Osteocyte (in vitro differentiated cells): ENCODE measurements at places on chromosomes 13 and 19. TPM values are rescaled to one million over a fixed set of nuclear protein-coding genes. Genes with fewer than 3 reads are reported as not detected.

DNA sequence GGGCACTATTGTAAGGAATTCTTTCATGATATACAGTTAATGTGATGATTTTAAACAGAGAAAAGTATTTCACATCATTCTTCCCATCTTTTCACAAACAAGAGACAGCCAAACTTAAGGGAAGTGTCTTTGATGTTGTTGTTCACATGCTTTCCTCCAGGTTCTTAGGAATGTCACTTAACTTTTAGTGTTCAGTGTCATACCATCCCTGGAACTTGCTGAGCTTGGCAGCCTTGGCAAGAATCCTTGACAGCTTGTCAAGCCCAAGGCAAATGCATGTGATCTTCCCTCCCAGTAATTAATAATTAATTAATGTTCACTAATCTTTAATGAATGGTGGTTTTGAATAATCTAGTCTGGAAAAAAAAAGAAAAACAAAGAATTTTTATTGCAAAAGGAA lies 727.9 kb upstream of the PRR20A start:
- no peak for DNase-seq

GRCh38 chr13:101140087-101140770 lies 276.1 kb downstream of the NALCN start:
- DNase-seq = no peak

The COX7A1 gene
- total RNA-seq = not detected in 2 replicates

The ZNF418 gene
- total RNA-seq = 12.0 and 12.3 TPM in 2 replicates

DNA sequence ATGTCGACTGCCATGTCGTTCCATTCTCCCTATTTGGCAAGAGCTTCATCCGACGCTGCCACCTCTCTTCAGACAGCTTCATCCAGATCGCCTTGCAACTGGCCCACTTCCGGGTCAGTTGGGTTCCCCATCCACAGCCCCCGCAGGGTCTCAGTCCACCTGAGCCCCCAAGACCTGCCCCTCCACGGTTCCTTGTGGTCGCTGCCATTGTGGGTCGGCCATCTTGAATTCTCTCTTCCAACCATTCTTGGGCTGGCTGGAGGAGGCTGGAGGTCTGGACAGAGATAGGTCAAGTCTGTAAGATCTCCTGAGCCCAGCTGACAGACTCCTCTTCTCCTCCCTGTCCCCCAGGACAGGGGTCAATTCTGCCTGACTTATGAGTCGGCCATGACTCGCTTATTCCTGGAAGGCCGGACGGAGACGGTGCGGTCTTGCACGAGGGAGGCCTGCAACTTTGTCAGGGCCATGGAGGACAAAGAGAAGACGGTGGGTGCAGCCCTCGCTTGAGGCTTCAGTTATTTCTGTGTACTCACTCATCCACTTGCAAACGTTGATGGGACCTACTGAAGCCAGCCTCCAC lies 19.5 kb downstream of the CPT1C start:
- DNase-seq = no peak

DNA sequence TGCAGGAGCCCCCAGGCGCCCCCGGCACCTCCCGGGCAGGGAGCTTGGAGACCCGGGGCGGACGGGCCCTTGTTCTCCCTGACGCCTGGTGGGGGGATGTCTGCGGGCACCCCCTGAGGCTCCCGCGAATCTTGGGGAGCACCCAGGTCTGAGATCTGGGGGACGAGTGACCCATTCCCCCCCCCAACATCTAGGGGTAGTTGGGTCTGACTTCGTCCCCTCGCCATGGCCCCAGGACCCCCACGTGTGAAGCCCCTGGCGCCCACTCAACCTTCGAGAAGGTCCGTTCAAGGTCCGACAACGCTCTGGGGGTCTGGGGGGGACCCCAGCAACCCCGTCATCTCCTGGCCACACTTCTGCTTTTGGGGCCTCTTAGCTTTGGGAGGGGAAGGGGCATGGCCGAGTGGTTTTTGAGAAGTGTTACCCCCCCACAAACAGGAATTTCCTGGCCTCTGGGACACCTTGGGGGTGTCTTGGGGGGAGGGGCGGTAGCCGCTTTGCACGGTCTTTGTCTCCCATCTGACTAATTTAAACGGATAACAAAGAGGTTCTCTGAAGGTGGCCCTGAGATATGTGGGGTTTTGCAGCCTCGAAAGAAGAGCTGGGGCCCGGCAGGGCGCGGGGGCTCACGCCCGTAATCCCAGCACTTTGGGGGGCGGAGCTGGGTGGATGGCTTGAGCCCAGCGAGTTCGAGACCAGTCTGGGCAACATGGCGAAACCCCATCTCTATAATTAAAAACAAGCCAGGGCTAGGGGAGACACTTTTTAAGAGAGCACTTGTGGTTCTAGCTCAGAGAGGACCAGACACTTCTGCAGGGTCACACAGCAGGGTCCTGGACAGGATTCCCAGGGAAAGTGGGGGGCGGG lies 608 bp downstream of the CNN2 start:
- no peak for DNase-seq

The MYO16 gene
- total RNA-seq = 0.13 and 0.16 TPM in 2 replicates

- no peak for DNase-seq
These were observed 21.7 kb upstream of the SLC25A30 start for GRCh38 chr13:45439781-45440462.

The FGF9 gene
- not detected in 2 replicates for total RNA-seq

GRCh38 chr13:50912851-50913250 lies 3.3 kb downstream of the RNASEH2B start:
- no peak for DNase-seq

The DMPK gene
- total RNA-seq = 76.6 and 86.9 TPM in 2 replicates

DNA sequence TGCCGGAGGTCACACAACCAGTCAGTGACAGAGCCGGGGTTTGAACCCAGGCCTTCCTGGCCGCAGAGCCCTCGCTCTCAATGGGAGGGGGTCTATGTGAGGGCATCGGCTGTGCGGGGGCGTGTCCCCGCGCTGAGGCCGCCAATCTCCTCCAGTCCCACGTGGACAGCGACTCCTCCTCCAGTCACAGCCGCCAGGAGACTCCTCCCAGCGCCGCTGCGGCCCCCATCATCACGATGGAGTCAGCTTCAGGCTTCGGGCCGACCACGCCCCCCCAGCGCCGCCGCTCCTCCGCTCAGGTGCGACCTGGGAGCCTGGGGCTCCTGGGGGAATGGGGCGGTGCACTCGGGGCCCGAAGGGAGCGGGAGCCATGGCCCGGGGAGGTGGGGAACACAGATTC lies 6.0 kb downstream of the SPRED3 start:
- no peak for DNase-seq

DNA sequence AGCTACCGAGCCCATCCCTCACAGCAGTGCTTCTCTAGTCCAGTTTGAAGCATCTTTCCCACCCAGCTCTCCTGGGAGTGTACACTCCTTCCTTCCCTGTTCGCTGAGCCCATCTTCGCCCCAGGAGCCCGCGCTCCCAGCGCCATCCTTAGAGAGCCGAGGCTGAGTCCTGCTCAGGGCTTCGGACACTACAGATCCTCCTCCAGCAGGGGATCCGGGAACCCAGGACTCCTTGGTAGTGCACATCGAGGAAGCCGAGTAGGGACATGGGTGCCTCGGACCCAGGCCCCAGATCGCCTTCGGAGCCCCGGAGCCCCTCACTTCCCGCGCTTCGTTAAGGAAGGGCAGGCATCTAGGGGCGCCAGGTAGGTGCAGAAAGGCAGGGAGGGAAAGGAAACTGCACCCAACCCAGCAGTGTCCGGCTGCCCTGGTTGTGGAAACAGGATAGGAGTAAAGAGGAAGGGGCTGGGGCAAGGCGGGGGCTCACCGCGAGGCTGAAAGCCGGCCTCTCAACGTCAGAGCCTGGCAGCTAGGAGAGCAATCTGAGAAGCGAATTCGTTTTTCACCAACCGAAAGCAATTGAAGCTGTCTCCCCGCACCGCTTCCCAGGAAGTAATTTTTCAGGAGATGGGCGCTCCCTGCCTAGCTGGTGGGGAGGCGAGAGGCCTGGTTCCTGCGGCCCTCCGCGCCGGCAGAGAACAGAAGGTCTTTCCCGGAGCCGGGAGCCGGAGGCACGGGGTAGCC lies 1.0 kb downstream of the PDX1 start:
- DNase-seq = no peak

DNA sequence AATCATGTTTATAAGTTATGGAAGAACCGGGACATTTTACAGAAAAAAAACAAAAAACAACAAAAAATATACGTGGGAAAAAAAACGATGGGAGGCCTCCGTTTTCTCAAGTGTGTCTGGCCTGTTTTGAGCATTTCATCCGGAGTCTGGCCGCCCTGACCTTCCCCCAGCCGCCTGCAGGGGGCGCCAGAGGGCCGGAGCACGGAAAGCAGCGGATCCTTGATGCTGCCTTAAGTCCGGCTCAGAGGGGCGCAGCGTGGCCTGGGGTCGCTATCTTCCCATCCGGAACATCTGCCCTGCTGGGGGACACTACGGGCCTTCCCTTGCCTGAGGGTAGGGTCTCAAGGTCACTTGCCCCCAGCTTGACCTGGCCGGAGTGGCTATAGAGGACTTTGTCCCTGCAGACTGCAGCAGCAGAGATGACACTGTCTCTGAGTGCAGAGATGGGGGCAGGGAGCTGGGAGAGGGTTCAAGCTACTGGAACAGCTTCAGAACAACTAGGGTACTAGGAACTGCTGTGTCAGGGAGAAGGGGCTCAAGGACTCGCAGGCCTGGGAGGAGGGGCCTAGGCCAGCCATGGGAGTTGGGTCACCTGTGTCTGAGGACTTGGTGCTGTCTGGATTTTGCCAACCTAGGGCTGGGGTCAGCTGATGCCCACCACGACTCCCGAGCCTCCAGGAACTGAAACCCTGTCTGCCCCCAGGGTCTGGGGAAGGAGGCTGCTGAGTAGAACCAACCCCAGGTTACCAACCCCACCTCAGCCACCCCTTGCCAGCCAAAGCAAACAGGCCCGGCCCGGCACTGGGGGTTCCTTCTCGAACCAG lies 1.8 kb upstream of the APOE start:
- peak; percentile 93 for DNase-seq
